Renal pelvis (tissue), 12 donors: ENCODE measurements at places on chromosomes 1 and 21.

GRCh38 chr1:231357831-231358354 lies 19.8 kb downstream of the SPRTN start:
- peak; percentile 63 for DNase-seq

DNA sequence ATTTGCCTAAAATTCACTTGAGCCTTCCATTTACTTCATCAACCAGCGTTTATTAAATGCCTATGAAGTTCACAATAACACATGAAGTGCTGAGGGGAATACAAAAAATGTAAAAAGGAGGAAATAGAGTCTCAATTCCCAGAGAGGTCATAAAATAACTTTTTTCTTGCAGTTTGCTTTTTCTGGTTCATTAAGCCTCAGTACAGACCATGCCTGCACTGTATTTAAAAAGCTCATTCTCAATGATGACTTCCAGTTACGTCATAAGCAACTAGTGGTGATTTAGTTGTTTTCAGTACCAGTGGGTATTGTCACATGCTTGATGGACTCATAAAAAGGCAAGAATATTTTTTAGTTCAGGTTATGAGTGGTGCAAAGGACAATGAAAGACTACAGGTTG lies 160.1 kb upstream of the UBE2U start:
- DNase-seq = no peak

GRCh38 chr1:84116558-84116957 lies 27.5 kb upstream of the PRKACB start:
- DNase-seq = no peak

DNA sequence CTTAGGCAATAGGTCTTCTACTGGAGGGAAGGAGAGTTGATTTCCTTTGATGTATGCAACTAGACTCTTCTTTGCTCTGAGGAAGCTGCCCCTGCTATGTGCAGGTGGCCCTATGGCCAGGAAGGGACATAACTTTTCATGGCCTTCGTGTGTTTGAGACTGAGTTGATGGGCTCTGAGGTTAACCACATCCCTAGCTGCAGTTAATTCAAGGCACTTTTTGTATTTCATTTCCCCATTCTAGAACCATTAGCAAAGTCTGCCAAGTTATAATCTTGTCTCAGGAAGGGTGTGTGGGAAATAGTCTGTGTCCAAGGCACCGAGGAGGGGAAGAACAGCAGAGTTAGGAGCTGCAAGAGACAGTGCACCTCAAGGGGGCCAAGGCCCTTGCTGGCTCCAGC lies 2.5 kb downstream of the FCRL4 start:
- no peak for DNase-seq

- DNase-seq = no peak
Observed at GRCh38 chr1:46008585-46008984, 123.8 kb downstream of the PIK3R3 start.

GRCh38 chr1:223707256-223708000 lies 4.9 kb upstream of the CAPN2 start:
- no peak for DNase-seq

- no peak for DNase-seq
Observed at GRCh38 chr1:189185097-189185496, 1292.6 kb downstream of the BRINP3 start.

GRCh38 chr1:21649315-21649714 lies 19.8 kb downstream of the RAP1GAP start:
- no peak for DNase-seq

- DNase-seq = no peak
Observed at GRCh38 chr1:67376381-67376780, 53.8 kb downstream of the SERBP1 start.

DNA sequence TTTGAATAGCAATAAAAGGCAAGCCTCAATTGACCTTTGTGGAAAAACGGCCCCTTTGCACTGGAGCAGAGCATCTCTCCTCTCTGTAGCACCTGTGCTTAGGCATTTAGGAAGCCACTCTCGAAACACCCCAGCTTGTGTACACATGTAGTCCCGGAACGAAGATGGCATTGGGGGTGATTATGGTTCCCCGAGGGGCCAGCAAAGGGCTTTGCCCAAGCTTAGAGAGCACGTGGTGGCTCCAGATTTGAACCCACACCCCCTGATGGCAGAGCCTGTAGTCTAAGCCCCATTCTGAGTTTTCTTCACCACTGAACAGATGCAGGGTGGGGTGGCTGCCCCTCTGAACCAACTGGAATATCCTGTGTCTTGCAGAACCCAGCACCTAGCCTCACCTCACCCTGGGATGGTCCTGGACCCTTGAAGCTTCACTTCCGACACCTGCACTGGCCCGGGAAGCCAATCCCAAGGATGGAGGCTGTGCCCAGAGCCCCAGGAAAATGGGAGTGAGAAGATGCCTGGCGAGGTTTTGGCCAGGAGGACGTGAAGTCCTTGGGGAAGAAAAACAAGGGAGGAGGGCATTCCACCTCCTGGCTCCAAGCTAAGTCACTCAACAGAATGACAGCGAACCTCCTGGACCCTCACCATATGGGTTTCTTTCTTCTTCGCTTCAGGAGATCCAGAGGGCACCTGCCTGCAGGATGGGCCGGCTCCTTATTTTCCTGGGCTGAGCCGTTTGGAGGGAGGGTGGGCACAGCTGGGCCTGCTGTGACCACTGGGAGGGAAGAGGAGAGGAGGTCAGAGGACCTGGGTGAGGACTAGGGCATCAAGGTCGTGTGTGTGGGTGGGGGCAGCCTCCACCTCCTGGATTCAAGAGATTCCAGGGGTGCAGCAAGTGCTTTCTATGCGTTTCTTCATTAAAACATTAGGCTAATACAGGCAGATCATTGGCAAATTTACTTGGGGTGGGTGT lies 37.7 kb downstream of the IGFN1 start:
- no peak for DNase-seq

- DNase-seq = no peak
Observed at GRCh38 chr1:54327386-54328065, 78.7 kb downstream of the SSBP3 start.

DNA sequence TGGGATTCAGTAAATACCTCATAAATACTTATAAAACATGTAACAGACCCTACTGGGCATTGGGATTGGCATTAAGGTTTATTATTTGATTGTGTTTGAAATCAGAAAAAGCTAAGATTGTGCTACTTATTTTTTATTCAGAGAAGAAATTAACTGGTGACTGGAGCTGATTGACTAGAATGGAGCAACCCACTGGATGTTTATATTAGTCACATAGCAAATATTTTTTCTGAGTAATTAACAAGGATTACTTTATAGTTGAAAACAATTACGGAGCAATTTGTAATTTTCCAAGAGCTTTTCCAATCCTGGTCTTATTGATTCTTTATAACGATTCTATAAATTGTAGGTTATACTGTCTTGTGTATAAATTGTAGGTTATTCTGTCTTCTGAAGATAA lies 208.7 kb downstream of the HLX start:
- DNase-seq = no peak

DNA sequence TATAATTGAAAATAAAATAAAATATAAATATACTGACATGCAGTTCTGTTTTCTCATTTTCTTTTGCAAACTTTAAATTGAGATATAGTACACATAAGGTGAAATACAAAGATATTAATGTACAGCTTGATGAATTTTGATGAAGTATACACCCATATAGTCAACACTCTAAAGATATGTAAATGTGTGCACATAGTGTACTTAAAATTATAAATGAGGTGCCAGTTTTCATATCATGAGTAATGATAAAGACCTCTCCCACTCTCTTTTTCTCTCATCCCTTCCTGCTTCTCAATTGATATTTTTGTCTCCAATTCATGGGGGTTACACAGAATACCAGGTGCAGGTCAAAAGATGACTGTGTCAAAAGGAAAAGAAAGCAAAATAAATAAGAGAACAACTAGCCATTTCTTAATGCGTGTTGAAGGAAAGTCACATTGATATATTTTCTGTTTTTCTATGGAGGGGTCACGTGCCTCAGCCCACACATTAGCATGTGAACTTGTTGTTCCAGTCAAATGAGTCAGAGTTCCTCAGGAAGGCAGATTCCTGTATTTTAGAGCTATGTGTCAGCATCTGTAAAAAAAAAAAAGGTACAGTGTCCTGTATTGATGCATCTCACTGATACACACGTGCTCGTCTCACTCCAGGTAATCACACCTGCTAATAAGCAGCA lies 64.3 kb upstream of the HOOK1 start:
- DNase-seq = no peak

DNA sequence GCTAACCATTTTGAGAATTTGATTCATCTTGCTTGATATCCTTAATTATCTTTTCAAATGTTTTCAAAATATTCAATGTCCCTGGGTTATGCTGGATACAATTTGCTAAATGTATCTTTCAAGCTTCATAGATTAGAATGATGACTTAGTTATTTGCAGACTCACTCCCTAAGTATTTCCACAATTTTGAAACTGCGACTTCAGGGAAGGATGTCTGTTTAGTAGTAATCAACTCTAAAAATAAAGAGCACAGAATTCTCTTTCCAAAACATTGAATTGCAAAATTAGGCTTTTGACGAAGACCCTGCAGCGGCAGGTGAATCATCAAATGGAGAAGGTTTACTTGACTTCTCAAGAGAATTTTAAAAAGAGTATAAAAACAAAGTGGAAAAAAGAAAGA lies 14.2 kb downstream of the RGS1 start:
- DNase-seq = no peak

DNA sequence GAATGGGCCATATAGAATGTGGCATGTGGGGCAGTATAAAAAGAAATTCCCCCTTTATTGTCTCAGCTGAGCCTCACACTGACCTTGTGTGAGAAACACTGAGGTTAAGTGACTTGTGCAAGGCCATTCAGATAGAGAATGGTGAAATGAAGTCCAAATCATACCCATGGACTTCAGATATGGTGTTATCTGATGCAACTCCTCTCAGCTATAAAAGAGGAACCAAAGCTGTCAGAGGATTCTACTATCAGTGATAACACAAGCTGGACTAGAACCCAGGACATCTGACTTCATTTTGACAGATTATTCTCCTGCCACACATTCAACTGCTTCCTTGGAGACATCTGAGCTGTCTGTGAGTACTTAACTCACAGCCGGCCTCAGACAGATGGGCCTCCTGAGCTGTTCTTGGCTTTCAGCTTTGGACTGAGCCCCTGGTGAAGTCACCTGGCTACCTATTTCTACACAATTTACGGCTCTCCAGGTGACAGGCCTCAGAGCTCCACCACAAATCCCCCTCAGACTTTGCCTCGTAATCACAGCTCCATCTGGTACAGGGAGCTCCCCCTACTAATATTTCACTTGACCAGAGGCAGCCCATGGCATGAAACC lies 104.6 kb downstream of the PLXNA2 start:
- no peak for DNase-seq

- DNase-seq = peak; percentile 43
Observed at GRCh38 chr1:206982216-206982615, 12.0 kb upstream of the FCAMR start.

DNA sequence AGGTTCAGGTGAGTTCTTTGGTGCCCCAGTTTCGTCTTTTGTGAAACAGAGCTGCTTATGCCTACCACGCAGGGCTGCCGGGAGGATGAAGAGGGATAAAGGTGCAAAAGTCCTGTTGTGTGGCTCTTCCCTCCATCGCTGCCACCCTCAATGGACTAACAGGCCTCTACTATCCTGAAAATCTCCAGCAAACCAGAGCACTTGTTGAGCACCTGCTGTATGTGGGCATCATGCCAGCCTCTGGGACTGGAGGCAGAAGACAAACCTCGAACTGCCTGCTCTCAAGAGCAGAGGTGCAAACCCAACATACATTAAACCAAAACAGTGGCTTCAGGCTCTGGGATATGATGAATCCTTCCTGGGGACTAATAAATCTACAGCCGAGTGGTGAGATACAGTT lies 174.1 kb downstream of the ACTL8 start:
- DNase-seq = no peak
